ENCODE measurements at places on chromosomes 7 and 10. TPM values are rescaled to one million over a fixed set of nuclear protein-coding genes. Genes with fewer than 3 reads are reported as not detected.

GRCh38 chr7:151137791-151138152 lies 29.7 kb downstream of the GBX1 start:
- DNase-seq, result peak; percentile 57

DNA sequence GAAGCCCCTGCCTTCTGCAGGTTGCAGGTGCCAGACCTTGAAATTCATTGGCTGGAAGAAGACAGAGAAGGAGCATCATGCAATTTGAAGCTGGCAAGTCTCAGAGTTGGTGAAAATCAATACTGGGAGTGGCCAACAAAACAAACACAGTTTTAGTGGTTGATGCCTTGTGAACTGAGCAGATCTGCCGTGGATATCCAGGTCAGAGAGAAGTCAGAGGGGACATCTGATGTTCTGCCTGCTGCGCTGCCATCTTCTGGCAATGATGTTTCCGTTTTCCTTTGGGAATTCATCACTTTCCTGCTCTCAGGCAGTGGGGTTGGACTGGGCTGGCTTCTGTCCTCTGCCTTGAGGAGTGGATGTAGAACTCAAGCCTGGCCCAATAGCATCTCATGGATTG lies 132.0 kb downstream of the RPS24 start:
- DNase-seq, result no peak

GRCh38 chr7:68364886-68365625 lies 1233.2 kb upstream of the AUTS2 start:
- DNase-seq, result no peak

DNA sequence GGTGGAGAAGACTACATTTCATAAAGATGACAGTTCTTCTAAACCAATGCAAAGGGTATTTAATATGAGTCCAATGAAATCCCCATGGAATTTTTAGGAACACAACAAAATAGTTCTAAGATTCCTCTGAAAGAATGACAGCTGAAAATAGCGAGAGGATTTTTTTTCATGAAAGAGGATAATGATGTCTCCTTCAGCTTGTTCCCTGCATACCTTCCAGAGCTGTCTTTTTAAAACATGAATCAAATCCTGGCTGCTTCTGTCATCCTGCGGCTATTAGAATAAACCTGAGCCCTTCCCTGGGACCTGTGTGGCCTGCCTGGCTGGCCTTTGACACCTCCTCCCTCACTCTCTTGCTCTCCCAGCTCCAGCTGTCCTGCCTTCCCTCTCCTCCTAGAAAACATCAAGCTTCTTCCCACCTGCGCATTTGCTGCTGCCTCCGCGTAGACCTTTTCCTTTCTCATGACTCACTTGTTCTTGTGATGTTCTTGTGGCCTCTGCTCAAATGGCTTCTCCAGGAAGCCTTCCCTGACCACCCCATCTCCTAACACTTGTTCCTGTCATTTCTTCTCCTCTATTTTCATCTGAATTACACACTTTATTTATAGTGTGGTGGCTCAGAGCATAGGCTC lies 57.4 kb downstream of the EEPD1 start:
- peak; percentile 46 for DNase-seq

- DNase-seq, result no peak
Observed at GRCh38 chr7:47128700-47129099, 453.2 kb downstream of the TNS3 start.

GRCh38 chr10:97321032-97321803 lies 2.1 kb downstream of the FRAT1 start:
- peak; percentile 73 for DNase-seq

DNA sequence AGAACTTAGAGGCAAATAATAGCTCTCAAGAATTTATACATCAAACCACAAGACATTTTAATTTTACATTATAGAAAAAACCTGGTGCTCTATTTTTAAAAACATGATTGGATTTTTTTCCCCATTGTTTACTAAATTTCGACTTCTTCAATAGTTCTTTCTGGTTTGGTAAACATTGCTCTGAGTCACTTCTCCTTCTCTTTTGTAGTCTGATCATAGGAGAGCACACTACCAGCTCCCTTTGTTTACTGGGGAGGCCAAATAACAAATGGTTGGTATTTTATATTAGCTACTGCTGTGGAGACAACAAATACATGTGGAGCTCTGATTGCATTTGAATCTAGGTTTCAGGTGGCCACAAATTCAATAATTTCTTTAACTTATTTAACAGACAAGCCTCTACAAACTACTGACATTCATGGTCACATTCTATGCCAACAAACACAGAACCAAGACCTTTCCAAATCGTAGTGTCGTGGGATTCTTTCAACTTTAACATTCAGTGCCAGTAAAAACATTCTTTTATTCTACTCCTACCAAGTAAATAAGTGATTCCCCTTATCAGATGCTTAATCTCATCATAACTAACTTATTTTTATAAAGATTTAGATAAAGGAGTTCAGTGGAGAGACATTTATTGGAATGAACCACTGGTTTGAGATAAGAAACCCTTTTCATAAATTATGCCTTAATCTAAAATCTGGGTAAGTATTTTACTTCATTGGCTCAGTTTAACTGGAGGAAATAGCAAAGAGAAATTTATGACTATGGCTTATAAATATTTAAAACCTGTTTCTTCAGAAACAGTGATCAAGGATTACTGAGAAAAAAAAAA lies 17.7 kb upstream of the FXYD4 start:
- no peak for DNase-seq

DNA sequence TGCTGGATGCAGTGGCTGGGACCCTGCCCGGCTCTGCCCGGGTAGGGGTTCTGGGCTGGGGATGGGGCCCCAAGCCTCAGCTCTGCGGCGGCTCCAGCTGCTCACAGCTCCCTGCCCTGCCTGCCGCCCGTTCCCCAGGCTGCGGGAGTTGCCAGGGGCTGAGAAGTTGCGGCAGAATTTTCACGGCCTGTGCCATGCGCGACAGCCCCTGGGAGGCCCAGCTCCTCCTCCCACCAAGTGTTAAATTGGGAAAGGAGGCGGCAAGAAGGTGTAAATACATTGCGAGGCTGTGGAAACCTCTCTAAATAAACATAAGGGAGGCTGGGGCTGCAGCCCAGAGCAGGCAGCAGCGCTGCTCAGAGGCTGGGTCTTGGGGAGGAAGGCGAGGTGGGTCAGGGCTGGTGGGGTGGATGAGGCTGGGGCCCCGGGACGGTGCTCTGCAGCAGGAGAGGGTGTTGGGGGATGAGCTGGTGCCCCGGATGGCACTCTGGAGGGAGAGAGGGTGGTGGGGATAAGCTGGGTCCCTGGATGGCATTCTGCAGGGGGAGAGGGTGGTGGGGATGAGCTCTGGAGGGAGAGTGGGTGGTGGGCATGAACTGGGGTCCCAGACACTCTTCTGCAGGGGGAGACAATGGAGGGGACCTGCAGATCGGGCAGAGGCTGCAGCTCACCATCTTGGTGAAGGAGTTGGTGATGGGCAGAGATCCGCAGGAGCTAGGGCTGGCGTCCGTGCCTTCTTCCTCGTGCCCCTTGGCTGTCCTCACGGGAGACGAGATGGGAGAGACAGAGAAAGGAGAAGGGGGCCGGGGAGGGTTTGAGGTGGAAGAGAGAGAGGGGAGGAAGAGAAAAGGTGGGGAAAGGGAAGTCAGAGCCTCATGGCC lies 85.5 kb upstream of the GNA12 start:
- peak; percentile 56 for DNase-seq

DNA sequence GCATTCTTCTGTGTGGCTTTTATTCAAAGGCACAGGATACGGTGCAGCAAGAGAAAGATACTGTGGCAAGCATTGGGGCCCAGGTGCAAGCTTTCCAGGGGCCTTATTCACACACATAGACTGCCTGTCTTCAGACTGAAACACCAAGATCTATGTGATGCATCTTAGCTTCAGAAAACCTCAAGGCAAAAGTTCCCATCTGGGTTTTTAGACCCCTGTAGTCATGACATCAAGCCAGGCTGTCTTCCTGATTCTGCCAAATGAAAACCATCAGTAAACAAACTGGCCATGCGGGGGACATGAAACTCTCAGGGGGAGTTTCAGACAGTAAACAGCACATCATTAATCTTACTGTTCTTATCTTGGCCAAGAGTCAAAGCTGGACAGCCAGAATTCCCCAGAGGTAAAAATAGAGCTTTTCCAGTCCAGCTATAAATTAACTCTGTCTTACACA lies 9.8 kb downstream of the AGBL3 start:
- no peak for DNase-seq

- no peak for DNase-seq
Observed at GRCh38 chr7:112868609-112869008, 78.4 kb upstream of the TMEM168 start.

- DNase-seq, result no peak
Observed at GRCh38 chr10:8554574-8554973, 500.1 kb downstream of the GATA3 start.

DNA sequence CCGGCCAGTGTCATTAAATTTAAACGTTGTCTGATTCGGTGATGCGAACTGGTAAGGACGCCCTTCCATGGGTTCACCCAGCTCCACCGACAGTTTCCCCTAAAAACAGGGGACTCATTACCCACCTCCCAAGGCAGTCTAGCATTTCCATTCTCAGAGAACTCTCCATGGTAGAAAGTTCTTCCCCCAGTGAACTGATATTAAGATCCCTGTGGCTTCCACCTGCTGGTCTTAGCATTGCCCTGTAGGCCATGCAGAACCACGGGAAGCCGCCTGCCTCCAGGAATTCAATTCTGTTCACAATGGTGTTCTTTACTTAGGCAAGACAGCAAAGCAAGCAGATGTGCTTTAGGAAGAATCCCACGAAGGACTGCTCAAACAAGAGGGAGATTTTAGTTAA lies 128.9 kb upstream of the NANOS1 start:
- no peak for DNase-seq

DNA sequence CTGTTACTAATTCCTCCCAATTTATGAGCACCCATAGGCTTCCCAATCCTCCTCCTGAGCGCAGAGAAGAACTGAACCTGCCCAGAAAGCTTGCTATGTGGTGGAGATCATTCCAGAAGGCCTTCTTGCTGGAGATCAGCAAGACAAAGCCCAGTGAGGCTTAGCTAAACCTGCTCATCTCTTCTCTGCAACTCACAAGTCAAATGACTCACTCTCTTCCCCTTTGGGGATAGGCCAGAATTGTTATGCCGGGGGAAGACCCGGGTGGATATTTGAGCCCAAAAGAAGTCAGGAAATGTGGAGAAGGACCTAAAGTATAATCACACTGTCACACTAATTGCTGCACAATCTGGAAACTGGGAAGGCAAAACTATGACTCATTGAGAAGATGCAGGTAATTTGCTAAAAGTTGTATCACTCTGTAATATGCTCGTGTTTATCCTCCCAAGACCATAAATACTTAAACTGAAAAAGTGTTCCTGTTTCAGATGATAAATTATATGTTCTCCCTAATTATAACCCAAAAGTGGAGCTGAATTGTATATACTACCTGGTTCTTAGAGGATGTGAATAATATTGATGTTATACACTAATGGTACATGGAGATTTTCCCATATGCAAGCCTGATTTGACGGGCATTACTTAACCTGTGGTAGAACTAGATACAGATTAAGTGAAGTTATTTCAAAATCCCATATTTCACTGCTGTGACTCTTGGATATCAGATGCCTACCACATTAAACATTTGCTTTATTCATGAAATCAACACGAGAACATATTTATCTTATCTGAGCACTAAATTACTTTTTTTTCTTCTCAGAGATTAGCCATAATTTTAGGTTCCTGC lies 6.4 kb downstream of the NEBL start:
- no peak for DNase-seq

GRCh38 chr10:25875556-25876165 lies 58.4 kb upstream of the MYO3A start:
- no peak for DNase-seq

DNA sequence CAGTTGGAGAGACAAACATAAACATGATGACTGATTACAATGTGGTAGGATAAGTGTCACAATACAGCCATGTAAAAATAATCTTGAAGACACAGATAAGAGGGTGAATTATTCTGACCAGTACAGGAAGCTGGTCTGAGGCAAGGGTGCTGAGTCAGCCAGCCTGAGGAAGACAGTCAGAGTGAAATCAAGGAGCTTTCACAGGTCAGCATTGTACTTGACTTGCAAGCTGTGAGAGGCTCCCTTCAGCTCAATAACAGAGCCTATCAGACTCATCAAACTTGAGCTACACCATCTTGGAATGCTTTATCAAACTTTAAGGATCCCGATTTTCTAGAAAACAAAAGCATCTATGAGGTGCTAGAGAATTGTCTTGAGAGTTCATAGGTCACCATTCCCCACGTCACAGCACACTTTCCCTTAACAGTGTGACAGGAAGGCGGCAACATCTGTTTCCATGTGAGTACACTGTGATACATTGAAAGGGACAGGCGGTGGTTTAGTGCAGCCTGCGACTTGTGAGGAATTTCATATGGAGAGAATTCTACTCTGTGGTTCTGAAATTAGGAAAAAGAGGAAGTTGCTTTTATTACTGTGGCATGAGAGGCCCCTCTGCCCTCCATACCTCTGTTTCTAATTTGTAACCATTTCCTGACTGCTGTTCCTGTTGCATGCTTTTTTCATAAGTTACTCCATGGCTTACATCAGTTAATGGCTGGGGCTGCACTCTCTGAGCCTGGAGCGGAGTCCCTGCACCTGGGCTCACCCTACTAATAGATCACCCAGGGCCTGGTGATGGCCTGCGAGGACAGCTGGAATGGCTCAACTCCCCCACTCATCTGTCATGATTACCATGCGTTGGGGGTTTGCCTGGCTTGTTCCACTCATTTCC lies 417.1 kb downstream of the SUGCT start:
- DNase-seq, result no peak

- peak; percentile 7 for DNase-seq
Observed at GRCh38 chr10:131821378-131822012, 79.3 kb upstream of the PPP2R2D start.

DNA sequence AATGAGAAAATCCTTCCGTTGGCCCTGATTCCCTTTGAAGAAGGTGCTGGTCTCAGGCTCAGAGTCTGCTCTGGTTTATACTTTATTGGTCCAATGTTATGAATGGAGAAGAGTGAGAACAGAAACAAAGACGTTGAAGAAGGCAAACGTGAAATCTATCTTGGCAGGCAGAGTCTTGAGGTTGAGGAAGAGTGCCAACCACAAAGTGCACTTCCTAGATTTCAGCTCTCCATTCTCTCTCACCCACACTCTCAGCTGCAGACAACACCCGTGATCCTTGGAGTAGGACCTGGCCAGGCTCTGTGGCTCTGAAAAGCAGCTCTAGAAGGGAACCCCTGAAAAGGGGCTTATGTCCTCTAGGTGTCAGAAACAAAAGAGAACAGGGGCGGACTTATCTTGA lies 128.9 kb upstream of the PLXNA4 start:
- no peak for DNase-seq

- peak; percentile 83 for DNase-seq
Observed at GRCh38 chr7:64876792-64877713, 26.0 kb upstream of the ZNF273 start.

The NPTX2 gene
- polyA plus RNA-seq, result 4.7 TPM

The VWA2 gene
- not detected for polyA plus RNA-seq

The ANKRD2 gene
- polyA plus RNA-seq, result 0.31 TPM

The AOAH gene
- 25.2 TPM for polyA plus RNA-seq

The CYP3A5 gene
- 13.2 TPM for polyA plus RNA-seq

The INTS1 gene
- polyA plus RNA-seq, result 16.2 TPM

The CUZD1 gene
- not detected for polyA plus RNA-seq

The DIP2C gene
- 3.0 TPM for polyA plus RNA-seq

The TBX20 gene
- polyA plus RNA-seq, result not detected

The JAKMIP3 gene
- not detected for polyA plus RNA-seq

The TMEM229A gene
- not detected for polyA plus RNA-seq

The ANK3 gene
- 23.6 TPM for polyA plus RNA-seq

The ELOVL3 gene
- polyA plus RNA-seq, result not detected

The FGFR2 gene
- 20.4 TPM for polyA plus RNA-seq

The MUC3A gene
- polyA plus RNA-seq, result 60.4 TPM

The SLC26A3 gene
- polyA plus RNA-seq, result 326 TPM

The TMEM236 gene
- 4.9 TPM for polyA plus RNA-seq

The AKR1E2 gene
- not detected for polyA plus RNA-seq

The NPC1L1 gene
- not detected for polyA plus RNA-seq

The TET1 gene
- polyA plus RNA-seq, result not detected

All from sigmoid colon (tissue), 7 donors.